Sciatic nerve (tissue), 2 donors: ENCODE measurements at places on chromosomes 3 and 15.

DNA sequence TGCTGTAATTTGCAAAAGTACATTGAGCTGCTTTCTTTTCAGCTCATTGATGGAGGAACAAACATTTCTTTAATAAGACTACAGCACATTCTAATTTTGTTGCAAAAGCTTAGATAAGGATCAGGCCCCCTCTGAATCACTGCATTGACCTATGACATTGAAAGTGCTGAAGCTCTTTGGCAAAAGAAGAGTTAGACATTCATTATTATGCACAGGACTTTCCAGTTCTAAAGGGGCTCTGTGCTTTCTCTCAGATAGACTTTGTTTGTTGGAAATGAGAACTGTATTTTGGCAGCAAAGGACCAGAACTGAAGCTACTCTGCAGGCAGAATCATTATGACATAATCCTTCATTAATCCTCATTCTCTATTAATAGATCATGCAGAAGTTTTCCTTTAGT is 252.9 kb upstream of the SOX2 start:
- no peak for DNase-seq

DNA sequence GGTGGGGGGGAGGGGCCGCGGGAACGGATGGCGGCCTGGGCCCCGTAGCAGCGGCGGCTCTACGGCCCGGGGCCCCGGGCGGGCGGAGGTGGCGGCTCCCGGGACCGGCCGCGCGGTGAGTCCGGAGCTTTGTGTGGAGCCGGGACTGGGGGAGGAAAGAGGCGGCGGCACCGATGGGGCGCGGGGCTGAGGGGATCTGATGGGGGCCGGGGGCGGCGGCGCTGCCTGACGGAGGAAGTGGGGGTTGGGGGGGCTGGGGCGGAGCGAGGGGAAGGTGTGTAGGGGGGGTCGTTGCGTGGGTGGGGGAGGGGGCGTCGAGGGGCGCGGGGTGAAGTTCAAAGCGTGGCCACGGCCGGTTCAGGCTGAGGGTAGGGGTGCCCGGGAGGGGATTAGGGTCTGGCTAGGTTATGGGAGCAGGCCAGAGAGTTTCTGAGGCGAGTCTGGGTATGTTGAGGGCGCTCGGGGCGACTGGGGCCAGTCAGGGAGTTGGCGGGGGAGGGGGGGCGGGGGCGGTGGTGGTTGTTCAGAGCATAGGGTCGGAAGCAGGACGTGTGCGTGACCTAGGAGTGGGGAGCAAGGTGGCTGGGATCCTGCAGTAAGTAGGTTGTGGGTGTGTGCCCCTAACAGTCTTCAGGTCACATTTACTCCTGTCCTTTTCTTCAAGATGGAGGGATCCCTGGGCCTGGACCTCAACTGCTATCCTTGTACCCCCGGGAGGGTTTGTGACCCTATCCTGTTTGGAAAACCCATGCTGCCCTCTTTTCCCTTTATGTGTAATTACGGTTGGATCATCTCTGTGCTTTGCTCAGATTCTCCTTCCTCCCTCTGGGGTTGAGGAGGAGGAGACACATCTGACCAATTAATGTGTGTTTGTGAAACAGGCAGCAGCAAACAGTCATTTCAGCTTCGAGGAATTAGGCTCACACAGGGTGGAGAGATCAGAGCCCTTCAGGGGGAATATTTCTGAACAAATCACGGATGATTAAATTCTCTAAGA is 644 bp downstream of the ZNF609 start:
- peak; percentile 61 for DNase-seq

DNA sequence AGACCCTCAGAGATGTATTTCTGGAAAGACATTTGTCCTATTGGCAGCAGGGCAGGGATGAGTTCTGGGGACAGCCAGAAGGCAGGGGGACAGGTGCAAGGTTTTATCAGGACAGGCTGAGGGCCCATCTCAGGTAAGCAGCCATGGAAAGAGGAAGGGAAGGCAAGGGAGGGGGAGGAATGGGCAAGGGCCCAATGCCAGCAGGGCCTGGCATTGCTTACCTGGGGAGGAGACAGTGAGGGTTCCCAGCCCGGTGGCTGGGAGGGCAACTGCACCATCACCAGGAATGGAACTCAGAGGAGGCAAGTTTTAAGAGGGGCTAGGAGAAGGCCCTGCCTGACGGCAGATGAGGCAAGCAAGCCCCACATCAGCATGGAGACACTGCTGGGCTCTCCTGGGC is 3.1 kb downstream of the ARPIN start:
- no peak for DNase-seq

- DNase-seq: no peak
Measured at GRCh38 chr3:106617276-106617675, 748.5 kb upstream of the CBLB start.

DNA sequence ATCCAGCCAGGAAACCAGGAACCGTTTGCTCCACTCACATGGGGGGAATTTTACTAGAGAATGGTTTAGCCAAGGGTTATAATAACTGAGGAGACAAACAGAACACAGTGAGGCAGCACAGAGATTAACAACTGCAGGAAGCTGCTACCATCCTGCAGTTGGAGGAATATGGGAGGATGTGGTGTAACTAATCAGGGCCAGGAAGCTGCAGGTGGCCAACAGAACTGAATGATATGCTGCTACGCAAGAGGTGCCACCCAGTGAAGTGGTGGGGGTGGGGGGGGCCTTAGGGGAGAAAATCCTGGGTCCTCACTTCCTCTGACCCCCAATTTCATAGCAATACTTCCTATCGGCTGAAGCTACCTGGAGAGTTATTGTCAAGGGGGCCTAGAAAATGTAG is 306.4 kb upstream of the STT3B start:
- no peak for DNase-seq

DNA sequence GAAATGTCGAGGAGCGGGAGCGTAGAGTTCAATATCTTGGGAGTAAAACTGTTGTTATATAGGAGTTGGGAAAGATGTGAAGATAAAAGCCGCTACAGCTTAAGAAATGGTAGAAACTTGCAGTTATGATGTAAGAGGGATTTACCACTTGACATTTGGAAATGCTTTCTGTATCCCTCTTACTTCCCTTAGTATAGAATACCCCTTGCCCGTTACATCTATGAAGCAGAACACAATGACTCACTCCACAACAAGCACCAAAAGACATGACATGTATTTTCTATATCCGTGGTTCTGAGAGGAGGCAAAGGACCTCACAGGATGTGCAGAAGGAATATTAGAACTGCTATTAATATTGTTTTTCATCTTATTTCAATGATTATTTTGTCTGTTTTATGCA is 254.2 kb upstream of the NR2F2 start:
- DNase-seq: no peak

GRCh38 chr3:55634345-55634744 is 147.2 kb upstream of the WNT5A start:
- no peak for DNase-seq

DNA sequence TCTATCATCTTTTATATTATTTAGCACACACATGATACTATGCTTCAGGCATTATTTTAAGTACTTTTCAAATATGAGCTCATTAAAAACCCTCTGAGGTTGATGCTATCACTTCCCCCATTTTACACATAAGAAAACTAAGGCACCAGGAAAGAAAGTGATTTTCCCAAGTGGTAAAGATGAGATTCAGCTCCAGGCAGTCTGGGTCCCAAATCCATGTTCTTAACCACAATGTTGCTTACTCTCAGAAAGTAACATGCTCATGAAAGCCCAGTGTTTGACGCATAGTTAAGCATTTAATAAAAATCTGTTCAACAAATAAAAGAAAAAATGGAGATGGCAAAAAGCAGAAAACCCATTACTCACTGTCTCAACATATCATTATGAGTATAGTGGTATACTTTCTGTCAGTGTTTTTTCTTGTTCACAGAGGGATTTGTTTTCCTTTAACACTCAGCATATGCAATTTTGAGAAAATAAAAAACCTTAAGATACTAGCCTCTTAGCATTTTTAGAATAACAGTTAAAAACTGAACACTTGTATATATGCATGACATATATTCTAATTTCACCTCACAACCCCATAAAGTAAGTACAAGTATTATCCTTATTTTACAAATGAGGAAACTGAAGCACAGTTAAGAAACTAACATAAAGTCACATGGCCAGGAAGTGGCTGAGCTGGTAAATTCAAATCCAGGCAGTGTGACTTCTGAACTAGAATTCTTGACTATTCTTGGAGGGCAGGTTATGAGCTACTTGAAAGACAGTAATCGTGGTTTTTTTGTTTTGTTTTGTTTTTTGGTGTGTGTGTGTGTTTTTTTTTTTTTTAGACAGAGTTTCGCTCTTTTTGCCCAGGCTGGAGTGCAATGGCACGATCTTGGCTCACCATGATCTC is 10.4 kb downstream of the PEAK1 start:
- DNase-seq: no peak

DNA sequence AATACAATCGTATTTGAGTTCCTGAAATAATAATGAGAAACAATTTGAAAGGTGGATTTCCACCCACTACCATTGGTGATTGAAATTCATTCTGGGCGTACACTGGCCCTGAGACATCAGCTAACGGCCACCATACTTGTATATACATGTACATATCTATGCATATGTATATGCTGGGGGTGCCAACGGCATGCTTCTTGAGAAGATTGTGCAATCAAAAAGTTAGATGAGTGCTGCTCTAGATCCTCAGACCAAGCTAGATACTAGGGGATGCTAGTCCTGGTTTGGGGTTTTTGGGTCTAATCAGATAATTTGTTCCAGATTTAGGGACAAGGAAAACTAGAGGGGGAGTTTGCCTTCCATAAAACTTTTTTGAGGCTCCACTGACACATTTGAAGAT is 2.9 kb downstream of the TMEM40 start:
- DNase-seq: no peak

DNA sequence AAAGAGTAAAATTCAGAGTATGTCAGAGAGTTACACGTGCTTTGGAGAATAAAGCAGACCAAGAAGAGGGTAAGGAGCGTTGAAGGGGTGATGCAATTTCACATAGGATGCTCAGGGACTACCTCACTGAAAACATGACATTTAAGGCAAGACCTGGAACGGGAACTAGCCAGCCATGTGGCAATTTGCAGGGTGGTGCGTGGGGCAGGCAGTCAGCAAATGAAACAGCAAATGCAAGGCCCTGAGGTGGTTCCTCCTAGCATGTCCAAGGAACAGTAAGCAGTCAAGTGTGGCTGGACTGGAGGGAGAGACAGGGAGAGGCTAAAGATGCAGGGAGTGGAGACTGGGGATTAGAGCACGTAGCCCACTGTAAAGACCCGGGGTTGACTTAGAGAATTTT is 146.1 kb upstream of the LPP start:
- no peak for DNase-seq

GRCh38 chr3:156665291-156665690 is 9.1 kb upstream of the TIPARP start:
- no peak for DNase-seq

GRCh38 chr3:125151442-125151817 is 61.1 kb downstream of the SLC12A8 start:
- DNase-seq: no peak

DNA sequence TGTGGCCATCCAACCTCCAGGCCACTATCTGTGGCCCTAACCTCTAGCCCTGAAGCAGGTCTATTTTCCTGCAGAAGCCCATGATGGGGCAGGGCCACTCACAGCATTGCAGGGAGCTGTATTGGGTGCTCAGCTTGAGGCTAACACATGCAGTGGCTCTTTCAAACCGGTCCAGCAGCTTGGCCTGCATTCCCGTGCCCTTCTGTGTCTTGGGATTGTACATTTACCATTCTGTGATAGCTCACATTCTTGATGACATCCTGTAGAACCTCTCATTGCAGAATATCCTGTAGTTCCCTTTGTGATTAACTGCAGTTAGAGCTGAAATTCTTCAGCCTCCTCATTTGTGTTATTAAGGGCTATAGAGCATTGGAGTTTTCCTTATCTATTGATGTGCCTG is 60.8 kb upstream of the ANKRD34C start:
- DNase-seq: no peak

DNA sequence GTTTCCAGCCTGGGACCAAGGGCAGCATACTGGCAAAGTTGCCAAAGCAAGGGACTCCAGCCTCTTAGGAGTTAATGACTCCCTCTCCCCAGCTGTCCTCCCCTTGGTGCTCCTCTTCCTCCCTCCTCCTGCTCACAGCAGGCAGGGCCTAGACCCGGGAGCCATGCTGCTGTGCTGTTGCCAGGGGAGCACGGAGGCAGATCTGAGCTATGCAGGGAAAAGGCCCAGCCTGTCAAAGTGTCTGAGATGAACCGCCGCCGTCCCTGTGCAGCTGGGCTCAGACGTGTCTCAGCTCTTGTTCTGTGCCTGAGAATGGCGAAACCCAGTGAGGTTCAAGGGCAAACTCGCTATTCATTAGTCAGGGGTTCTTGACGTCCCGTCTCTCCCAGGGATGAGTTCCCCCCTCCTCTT is 60.8 kb upstream of the POLG start:
- DNase-seq: no peak

DNA sequence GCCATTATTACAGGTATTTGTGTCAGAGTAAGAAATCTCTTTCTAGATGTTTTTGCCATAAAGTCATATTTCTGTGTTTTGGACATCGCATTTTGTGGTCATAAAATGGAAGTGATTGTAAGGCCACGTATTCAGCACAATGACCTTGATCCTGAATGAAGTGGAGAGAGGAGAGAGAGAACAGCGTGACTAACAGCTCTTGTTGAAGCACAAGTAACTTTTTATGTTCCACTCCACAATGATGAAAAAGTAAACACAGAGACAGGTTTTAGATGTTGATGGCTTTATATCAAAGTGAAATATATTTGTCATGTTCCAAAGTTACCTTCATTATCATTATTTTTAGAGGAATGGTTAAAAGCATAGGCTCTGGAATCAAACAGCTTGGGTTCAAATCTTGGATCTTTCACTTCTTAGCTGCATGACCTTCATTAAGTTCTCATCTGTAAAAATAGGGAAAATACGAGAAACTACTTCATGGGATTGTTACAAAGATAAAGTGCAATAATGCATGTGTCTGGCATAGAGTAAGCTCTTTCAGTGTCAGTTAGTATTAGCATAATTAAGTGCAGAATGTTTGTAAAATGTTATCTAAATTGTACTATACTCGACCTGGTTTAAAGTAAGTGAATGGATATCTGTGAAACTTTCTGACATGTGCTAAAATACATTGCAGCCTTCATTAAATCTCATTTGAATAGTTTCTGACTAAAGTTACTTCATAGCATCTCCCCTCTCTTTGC is 341.5 kb upstream of the DNAJC19 start:
- DNase-seq: no peak

DNA sequence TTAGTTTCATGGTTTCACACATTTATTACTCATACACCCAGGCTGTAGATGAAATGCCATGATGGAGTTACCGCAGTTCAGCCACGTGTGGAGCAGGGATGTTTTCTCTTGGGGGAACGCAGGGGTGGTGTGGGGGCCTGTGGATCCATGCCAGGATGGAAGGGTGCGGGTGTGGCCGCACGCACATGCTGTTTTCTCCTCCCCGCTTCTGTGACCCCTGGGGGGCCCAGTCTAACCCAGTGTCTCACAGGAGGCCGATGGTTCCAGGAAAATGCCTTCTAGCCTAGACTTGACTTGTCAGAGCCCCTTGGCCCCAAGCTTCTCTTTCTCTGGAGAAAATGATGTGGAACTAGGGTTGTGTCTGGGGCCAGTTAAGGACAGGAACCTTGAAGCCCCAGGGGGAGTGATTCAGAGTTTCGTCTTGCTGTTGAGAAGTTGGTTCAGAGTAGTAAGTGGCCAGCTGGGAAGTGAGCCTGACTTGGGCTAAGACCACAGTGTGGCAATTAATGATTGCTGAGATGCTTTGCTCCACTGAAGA is 240.4 kb upstream of the BHLHE40 start:
- no peak for DNase-seq

GRCh38 chr3:148605521-148605920 is 92.2 kb upstream of the AGTR1 start:
- DNase-seq: no peak
